HS-27A (cell line): ENCODE measurements at places on chromosomes 5 and 9.

GRCh38 chr9:130755377-130756007, 61.9 kb downstream of the EXOSC2 start:
- no peak for DNase-seq

- DNase-seq = no peak
Measured at GRCh38 chr9:28747351-28747985, 1174.2 kb upstream of the C9orf72 start.

- DNase-seq = no peak
Measured at GRCh38 chr9:16664211-16664610, 206.3 kb downstream of the BNC2 start.

- no peak for DNase-seq
Measured at GRCh38 chr5:150506571-150507473, 1.1 kb upstream of the NDST1 start.

- DNase-seq = no peak
Measured at GRCh38 chr5:108588323-108588722, 159.4 kb upstream of the FER start.

- DNase-seq = no peak
Measured at GRCh38 chr5:178341091-178341850, 108.7 kb upstream of the PHYKPL start.

DNA sequence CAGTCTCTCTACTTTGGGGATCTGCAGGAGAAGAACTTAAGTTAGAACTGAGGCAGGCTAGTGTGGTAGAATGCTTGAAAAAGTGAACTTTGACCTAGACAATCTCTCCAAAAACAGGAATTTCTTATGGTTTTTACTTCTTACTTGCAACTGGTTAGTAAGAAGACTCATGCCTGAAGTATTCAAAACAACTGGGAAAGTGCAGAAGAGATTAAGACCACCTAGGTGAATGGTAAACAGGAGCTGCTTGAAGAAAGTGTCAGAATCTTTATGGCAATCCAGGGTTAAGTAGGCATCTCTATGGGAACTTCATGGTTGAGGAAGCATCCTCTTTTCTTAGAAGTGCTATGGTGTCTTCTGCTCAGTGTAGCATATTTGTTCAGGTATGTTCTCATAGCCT, 428.6 kb upstream of the TLE4 start:
- peak; percentile 19 for DNase-seq

- no peak for DNase-seq
Measured at GRCh38 chr5:136311999-136312398, 53.3 kb downstream of the TRPC7 start.

DNA sequence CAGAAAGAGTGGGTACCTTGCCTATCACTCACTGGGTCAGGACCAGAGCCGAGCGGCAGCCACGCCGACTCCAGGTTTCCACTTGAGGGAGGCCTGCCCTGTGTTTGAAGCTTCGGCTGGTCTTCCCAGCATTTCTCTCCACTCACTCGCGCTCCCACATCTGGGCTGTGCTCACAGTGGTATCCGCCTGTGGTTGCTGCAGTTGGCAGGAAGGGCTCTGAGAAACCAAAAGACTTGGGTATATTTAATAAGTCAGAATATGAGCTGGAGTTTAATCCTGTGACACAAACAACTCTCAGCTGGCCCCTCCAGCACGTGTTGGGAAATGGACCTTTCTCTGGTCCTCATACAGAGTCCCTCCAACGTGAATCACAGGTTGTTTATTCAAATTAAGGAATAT, 70.9 kb downstream of the SPRY4 start:
- DNase-seq = no peak
